ENCODE measurements at places on chromosomes 6 and 20.
A peak's percentile ranks its signal among the peaks of the same experiment; 100 is the strongest.

- DNase-seq: no peak
Measured at GRCh38 chr6:18465410-18466154, 78.4 kb downstream of the RNF144B start.

DNA sequence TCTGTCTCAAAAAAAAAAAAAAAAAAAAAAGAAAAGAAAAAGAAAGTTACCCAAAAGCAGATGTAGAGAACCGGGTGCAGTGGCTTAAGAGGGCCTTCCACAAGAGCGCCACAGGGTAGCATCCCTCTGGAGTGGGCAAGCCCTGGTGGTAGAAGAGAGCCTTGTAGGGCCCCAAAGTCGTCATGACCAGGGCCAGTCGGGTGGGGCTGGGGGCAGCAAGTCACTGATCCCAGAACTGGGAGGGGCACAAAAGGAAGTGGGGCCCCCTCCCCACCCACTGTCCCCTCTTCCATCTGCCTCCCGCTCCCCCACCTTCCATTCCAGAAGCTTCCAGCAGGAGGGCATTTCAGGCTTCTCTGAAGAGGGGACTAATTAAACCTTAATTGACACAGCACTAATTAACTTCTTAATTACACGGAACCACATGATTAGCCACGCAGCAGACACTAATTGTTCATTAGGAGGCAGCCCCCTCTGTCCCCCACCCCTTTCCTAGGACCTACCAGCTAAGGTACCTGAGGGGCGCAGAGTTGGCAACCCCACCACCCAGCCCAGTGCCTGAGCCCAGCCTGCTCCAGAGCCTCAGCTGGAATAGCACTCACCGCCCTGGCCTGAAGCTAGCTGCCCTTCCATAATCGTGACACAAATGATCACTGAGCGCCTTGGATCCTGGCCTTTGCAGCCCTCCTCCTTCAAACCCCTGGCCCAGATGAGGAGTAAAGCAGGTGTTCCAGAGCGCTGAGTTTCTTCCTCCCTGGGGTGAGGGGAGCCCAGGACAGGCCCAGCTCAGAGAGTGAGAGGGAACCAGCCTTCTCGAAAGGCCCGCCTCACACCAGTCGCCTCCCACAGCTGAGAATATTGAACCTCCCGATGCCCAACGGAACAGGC lies 34.8 kb downstream of the MDFI start:
- no peak for DNase-seq

- DNase-seq: no peak
Measured at GRCh38 chr6:17144016-17144415, 42.2 kb downstream of the STMND1 start.

DNA sequence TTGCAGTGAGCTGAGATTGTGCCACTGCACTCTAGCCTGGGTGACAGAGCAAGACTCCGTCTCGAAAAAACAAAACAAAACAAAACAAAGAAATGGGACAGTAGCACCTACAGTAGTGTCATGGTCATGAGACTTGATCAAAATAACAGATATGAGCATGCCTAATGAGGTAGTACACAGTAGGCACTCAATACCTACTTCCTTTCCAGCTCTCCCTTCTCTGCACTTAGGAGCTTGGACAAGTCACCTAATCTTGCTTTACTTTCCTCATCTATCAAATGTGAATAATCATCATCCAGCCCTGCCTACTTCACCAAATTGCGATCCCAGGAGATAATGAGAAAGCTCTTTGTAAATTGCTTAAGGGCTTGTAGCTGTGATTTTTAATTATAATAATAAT lies 55.4 kb upstream of the EPB41L1 start:
- DNase-seq: no peak

DNA sequence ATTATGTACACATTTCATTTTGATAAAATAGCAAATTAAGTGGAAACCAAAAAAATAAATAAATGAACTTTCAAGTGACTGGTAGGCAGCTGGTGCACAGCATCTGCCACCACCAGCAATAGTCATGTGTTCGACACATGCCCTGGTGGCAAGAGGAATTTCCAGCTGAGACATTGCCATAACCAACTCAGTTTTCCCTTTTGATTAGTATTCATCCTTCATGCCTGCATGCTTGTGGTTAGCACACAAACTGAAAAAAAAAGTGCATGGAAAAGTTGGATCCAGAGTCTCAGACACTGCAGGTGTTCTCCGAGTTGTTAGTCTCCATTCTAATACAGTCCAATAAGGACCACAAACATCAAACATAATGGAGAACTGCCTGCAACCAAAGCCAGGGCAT lies 156.0 kb upstream of the SOX4 start:
- no peak for DNase-seq

GRCh38 chr20:49529470-49529869 lies 38.5 kb downstream of the PTGIS start:
- DNase-seq: no peak

DNA sequence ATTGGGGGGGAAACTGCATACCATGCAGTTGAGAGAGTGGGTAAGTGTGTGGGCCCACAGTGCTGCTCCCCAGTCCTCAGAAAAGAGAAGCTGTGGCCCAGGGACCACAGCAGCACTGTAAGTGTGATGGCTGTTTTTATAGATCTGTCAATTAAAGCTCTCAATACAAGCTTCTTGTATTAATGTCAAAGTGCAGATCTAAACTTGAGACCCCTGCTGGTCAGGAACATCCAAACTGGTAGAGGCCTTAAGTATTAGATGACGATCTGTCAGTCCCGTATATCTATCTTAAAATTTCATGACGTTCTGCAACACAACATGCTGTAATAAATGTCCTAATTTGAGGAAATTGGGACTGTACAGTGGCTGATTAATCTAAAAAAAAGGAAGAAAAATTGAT lies 74.8 kb downstream of the TULP4 start:
- peak; percentile 68 for DNase-seq
